ENCODE measurements at places on chromosomes 7 and 10.
A peak's percentile ranks its signal among the peaks of the same experiment; 100 is the strongest.

- no peak for DNase-seq
Measured at GRCh38 chr7:112789453-112789816, 758 bp downstream of the TMEM168 start.

- peak; percentile 16 for DNase-seq
Measured at GRCh38 chr7:55185941-55186609, 167.3 kb downstream of the EGFR start.

DNA sequence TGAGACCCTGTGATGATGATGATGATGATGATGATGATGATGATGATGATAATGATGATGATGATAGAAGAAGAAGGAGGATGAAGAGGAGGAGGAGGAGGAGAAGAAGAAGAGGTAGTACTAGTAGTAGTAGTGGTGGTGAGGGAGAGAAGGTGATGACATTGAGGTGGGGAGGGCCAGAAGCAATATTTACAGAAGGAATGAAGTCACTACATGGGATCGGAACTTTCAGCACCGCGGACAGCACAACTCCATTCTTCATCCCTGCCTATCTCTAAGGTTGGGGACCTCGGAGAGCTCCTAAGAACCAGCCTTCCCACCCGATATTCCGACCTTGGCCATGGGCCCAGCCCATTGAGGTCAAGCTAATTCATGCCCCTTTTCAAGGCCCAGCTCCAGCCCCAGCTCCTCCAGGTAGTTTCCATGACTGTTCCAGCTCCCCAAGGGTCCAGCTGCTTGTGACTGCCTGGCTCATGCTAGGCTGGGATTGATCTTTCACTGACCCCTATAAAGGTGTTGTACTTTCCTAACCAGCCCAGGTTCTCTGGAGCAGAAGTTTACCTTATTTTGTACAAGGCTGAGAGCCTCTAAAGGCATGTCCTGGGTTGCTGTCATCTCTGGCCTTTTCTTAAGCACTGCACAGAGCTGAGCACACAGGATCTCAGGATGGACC is 10.3 kb downstream of the CRHR2 start:
- peak; percentile 54 for DNase-seq

DNA sequence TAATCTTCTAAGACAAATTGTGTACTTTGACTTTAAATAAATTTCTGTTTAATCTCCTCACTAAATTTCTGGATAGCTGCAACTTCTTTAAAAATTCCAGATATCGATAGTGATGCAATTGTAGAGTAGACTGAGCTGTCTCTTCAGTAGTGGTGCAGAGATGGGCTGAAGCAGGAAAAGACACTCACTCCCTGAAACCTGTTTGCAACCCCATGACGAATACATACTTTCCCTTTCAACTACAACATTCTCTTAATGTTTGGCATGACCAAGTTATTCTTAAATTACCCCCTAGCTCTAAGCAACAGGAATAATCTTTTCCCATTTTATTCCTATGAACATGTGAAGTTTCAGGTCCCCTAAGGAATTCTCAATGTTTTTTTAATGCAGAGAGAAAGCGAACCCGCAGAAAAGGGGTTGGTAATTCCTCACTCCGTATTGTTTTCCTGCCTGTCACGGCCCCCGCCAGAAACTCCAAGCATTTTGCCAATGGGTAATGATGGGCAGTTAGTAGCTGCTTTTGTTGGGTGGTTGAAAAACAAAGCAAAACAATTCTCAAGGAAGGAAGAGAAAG is 1.3 kb downstream of the THSD7A start:
- DNase-seq: no peak

DNA sequence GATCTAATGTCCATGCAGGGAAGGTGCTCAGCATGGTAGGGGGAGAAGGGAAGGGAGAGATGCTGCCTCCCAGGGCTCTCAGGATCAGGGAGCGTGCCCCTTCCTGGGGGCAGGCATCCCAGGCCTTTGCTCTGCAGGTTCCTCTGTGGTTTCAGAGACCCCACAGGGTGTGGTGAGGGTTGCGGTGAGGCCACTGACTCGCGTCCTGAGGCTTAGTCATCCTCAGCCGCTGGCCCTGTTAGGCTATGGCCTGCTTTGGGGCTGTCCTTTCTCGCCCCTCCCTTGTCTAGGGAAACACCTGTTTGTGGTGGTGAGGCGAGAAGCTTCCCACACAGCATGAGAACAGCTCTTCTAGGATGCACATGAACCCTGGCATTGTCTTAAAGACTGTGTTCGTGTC is 558.3 kb upstream of the FOXK1 start:
- no peak for DNase-seq

- DNase-seq: no peak
Measured at GRCh38 chr7:149075286-149075685, 15.2 kb downstream of the ZNF786 start.

- DNase-seq: no peak
Measured at GRCh38 chr7:96224073-96224472, 97.8 kb downstream of the SLC25A13 start.

DNA sequence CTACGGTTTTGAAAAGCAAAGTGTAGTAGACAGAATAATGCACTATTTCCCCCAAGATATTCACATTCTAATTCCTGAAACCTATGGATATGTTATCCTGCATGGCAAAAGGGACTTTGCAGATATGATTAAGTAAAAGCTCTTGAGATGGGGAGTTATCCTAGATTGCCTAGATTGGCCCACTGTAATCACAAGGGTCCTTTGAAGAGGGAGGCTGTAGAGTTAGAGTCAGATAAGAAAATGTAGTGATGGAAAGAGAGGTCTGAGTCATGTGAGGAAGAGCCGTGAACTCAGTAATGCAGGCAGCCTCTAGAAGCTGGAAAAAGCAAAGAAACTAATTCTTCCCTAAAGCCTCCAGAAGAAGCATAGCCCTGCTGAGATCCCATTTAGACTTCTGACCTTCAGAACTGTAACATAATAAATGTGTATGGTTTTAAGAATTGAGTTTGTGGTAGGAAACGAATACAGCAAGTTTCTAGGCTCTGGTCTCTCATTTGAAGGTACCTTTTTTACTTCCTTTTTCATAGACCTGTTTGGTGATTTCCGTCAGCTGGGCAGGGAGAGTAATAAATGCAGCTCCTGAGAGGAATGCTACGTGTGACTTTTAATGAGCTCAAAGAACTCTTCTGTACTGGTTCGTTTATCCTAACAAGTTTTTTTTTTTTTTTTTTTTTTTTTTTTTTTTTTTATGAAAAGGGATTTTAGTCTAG is 41.9 kb upstream of the NXPH1 start:
- DNase-seq: no peak

DNA sequence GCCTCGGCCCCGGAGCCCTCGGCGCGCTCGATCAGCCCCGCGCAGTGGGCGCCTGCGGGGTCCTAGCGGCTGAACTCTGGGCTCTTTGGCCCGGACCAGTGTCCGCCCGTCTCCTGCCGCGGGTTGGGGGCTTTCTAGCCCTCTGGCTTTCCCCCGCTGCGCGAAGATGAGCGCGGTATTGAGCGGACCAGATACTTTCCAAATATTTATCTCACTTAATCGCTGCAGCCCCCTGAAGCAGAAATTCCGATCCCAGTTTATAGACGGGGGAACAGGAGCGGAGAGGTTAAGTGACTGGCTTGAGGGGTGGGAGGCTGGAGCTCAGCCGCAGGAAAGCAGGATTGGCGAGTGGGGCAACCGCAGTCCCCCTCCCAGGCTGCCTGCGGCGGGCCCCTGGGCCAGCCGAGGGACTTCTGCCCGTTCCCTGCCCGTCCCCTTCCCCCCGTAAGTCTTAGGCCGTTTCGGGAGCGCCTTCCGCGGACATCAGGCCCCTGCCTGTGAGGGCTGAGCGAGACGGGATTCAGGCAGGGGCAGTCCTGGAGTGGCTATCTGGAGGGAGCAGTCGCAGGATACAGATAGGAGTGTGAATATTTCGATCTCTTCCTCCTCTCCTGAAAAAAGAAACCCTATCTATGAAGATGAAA is 565 bp downstream of the STRIP2 start:
- DNase-seq: peak; percentile 20

DNA sequence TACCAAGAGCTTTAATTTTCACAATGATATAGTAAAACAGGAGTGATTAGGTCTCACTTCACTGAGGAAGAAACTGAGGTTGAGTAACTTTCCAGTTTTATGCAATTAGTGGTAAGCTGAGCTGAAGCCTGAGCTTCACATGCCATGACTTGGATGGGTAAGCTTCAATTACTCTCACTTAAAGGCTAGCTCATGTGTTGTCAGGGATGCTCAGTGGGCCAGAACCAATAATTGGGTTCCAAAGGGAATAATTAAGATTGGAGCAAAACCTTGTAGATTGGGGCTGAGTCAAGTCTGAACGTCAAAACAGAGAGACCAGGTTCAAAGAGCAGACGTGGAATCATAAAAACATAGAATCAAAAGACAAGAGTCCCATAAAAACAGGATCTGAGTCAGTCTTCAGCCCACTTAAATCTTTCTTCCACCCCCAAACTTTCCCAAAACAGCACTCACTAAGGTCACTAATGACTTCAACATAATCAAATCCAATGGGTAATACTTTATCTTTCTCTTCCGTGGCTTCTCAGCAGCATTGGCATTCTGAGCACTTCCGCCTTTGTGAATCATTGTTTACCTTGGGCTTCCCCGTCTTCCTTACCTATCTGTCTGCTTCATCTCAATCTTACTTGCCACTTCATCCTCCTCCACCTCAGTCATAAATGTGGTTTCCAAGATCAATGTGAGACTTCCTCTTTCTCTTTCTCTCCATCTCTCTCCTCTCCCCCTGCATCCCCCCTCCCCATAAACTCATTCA is 23.0 kb upstream of the EGFR start:
- peak; percentile 58 for DNase-seq

DNA sequence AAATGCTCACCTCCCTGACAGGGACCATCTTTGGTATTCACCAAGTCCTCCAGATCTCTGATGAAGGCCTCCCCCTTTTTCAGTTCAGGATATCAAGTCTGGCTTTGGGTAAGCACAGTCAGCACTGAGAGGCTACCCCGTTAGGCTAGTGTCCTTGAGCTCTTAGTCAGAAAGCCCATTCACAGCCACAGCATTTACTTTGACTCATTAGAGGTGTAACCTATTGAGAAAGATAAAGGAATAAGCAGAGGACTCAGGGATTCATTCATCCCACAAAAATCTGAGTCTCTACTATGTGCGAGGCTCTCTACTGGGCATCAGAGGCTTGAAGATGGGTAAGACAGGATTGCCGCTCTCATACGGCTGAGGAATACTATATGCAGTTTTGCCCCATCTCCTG is 14.0 kb upstream of the RAMP3 start:
- DNase-seq: no peak

GRCh38 chr10:30052062-30052461 is 7.3 kb downstream of the JCAD start:
- DNase-seq: no peak

GRCh38 chr10:125689955-125690569 is 7.1 kb upstream of the TEX36 start:
- no peak for DNase-seq

- peak; percentile 83 for DNase-seq
Measured at GRCh38 chr7:139035586-139036353, at the start of gene ZC3HAV1L. ZC3HAV1L (minus strand) TSS chr7:139036042; CDS start chr7:139036017, 25 bp downstream.

- no peak for DNase-seq
Measured at GRCh38 chr10:96608805-96609204, 22.0 kb upstream of the TM9SF3 start.

- no peak for DNase-seq
Measured at GRCh38 chr10:63935705-63936104, 414.5 kb downstream of the REEP3 start.

DNA sequence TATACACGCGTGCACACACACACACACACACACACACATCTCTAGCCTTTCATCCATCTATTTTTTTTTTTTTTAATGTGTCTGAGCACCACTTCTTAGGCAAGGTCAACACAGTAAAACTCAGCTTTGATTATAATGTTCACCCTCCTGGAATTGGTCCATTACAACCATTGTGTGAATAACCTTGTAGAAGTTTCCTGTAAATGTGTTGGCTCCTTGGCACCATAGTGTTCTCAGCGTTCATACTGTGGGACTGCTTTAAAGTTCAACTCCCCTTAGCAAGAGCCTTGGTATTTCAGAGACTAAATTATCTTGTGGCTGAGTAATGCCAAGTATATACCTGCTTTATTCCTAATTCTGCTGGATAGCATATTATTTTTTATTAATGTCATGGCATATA is 106.3 kb upstream of the PRPS1L1 start:
- DNase-seq: no peak

GRCh38 chr10:46026106-46026505 is 4.3 kb downstream of the NCOA4 start:
- no peak for DNase-seq

- no peak for DNase-seq
Measured at GRCh38 chr10:122121059-122121458, 132.1 kb downstream of the TACC2 start.

- DNase-seq: no peak
Measured at GRCh38 chr7:49424109-49424508, 349.3 kb upstream of the VWC2 start.

DNA sequence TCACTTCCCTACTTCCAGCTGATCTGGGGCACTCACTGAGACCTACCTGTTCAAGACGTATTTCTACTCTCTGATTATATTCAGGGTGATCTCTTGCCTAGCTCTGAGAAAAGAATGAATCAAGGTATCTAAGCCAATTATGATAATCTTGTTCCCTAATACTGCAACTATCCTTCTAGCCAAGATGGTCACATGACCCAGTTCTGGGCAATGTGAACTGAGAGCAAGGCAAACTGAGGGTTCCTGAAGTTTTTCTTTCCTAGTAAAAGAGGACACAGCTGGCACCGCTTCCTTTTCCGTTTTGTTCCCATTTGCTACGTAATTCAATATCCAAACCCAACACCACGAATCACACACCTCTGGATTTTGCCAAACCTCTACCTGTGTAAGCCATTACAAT is 5.9 kb upstream of the GPAM start:
- DNase-seq: no peak

- DNase-seq: no peak
Measured at GRCh38 chr7:85600395-85600794, 413.5 kb upstream of the SEMA3D start.

GRCh38 chr10:60611291-60611747 is 167.0 kb upstream of the CDK1 start:
- DNase-seq: peak; percentile 55

DNA sequence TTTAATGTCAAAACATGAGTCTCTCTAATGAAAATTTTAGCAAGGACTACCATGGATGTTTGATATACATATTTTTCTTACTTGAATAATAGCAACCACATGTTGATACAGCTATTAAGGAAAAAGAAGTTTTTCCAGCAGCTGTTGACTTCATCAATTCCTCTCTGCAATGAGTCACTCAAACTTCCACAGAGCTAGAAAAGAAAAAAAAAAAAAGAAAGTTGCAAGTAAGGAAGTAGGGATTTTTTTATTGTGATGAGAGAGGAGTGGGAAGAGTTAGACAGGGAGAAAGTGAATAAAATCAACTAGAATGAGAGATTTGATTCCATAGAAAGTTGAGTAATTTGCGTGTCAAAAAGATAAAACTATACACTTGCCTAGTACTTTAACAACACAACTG is 46.2 kb downstream of the CAV1 start:
- no peak for DNase-seq

DNA sequence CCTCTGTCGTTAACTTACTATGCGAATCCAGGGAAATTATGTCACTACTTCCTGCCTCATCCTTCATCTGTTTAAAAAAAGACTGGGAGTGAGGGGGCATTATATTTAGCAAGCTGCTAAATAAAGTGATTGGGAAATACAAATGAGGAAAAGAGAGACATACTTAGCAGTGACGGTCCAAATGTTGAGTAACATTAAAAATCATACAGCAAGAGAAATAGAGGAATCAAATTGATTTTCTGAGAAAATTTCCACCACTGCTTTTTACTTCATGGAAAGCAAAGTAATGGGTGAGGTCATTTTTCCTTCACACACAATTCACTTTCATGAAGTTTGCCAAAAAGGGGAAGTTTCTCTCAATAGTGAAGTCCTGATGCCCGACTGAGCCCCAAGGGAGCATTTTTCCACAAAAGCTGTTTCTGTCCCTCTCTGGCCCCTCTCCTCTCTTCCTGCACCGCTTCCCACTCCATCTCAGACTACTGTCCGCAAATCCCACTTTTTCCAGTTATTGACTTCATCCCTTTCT is 61.9 kb upstream of the ADO start:
- no peak for DNase-seq
